ENCODE measurements at places on chromosomes 1 and 21.

GRCh38 chr1:171173069-171173468 is 12.0 kb upstream of the FMO2 start:
- DNase-seq, result no peak

DNA sequence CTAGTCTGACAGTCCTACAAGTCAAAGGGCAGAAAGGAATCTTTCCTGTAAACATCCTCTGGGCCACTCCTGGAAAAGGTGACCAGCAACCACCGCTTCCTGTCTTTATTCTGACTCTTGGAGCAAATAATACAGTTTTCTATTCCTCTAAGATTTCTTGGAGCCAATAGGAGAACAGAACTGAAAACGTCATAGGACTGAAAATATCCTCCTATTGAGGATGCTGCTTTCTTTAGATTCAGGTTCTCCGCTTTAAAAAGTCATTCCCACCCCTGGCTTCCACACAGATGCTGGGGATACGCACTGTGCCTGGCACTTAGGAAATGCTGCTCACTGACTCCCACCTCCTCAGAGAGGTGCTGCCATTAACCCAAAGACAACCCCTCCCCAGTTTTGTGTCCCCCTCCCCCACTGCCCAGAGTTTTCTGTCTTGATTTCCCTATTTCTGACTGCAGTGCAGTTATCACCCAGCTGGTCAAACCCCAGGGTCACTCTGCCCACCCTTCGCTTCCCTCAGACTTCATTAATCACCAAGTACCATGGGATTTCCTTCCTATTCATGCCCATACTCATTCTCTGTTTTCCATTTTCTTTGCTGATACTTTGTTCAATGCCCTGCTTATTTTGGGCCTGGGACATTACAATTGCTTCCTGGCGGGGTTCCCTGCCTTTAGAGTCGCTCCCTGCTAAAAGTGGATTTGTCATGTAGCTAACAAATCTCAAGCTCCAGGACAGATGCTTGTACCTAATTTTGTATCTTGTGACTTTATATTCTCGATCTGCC is 82.1 kb upstream of the ARHGAP29 start:
- no peak for DNase-seq

DNA sequence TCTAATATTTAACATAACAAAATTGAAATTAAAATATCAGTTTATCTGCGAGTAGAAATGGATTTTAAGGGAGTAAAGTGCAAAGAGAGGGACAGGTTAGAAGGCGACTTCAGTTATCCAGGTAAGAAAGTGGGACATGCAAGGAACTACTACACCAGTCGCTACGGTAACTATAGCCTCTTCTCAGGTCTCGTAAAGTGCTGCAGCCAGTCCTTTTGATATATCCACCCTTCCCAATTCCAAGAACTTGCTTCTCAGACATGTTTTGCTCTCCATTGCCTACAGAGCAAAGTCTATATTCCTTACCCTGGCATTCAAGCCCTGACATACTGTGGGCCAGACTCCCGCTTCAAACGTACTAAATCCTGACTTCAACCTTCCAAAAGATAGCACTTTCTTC is 2.5 kb downstream of the COA7 start:
- no peak for DNase-seq

DNA sequence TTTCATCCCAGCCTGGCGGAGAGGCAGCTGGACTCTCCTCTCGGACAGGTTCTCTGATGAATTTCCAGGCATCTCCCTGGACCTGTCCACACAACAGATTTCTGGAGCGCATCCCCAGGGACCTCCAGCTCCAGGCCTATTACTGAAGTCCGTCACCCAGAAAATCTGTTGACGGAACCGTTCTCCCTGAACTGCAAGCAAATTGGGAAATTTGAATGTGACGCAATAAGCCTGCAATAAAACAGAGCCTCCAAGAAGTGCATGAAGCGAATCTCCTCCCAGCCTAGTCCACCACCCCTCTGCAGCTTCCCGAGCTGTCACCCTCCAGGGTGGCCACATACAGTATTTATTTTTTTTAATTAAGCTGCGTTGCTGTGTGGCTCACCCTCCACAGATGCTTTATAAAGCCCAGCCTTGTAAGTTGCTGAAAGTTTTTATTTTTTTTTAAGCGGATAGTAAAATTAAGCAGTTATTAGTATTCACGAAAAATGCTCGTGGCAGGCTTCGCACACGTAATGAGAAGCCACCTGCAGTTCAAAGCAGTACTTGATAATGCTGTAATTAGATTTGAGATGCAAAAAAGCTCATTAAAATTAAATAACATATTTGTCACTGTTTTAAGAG is 173.3 kb downstream of the CAMTA1 start:
- no peak for DNase-seq

GRCh38 chr1:241557551-241558193 is 25.5 kb downstream of the KMO start:
- DNase-seq, result no peak

- DNase-seq, result peak; percentile 40
Measured at GRCh38 chr1:153791648-153792253, 16.5 kb downstream of the SLC27A3 start.

DNA sequence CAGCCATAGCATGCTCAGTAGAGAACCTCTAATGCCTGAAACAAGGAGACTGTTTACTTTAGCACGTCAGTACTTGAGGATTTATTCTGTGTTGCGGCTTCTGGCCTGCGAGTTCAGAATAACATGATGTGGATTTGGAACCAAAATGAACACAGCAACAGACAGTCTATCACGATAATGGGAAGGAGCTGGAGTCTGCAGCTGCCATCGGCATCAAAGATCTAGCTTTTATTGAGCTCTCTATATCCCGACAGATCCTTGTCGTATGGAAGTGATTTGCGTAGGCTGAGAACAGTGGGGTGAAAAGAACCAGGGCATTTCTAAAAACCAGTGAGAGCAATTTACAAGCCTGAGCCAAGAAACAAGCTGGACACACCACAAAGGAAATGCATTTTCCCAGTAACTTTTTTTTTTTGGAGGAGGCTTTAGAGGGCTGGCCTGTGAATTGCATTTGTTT is 294.2 kb downstream of the KIF26B start:
- no peak for DNase-seq

GRCh38 chr1:18957136-18957521 is 653 bp upstream of the IFFO2 start:
- DNase-seq, result peak; percentile 42

GRCh38 chr1:117759535-117759934 is 153.7 kb downstream of the TENT5C start:
- DNase-seq, result no peak

GRCh38 chr1:188425687-188426086 is 1596.9 kb downstream of the PLA2G4A start:
- DNase-seq, result no peak

DNA sequence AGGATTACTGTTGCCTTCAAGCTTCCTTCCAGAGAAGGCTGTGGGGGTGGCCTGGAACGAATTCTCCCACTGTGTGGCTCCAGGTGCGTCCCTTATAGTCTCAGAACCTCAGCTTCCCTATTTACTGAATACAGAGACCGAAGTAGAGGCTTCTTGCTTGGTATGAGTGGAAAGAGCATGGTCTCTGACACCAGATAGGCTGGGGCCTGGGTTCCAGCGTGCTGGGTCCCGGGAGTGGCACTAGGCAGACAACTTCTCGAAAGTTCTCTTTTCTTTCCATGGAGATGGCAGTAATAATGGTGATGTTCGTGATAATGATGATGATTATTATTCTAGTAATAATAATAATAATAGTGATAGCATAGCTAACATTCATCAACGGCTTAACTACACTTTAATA is 161.7 kb downstream of the PTPRU start:
- peak; percentile 1 for DNase-seq

- peak; percentile 87 for DNase-seq
Measured at GRCh38 chr1:53681977-53682685, 56.8 kb downstream of the GLIS1 start.

- no peak for DNase-seq
Measured at GRCh38 chr1:25068829-25069228, 138.8 kb upstream of the RUNX3 start.

- DNase-seq, result no peak
Measured at GRCh38 chr1:25100151-25100833, 132.0 kb downstream of the SYF2 start.

GRCh38 chr1:88595355-88596002 is 88.6 kb upstream of the PKN2 start:
- DNase-seq, result peak; percentile 27

DNA sequence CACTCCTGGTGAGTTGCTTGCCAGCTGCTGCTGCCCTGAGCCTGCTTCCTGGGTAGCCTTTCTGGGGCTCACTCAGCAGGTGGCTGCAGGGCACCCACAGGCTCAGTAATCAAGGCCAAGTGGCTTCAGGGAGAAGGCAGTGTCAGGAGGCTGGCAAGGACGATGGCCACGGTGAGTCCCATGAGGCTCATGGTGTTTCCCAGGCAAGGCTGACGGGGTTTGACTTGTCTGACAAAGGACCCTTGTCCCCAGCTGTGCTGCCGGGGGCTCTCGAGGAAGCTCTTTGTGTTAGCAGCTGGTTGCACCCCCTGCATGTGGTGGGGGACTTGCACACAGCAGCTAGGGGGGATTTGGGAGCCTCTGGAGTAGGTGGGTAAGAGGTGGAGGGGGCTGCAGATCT is 190.5 kb upstream of the C1orf174 start:
- no peak for DNase-seq

DNA sequence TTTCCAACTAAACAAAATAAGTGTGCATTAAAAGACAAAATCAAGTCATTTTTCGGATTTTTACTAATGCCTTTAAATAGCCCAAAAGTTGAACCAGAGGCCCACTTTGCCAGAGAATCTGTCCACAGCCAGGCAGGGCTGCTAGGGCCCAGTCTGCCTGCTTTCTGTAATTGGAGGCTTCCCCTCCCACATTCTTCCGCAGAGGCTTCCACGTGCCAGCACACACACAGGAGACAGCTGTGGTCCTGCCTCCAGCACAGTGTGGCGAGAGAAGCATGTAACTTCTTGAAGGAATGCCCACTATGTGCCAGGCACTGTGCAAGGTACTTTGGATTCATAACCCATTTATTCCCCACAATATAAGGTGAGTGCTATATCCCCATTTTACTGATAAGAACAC is 11.3 kb upstream of the PDZK1IP1 start:
- no peak for DNase-seq

DNA sequence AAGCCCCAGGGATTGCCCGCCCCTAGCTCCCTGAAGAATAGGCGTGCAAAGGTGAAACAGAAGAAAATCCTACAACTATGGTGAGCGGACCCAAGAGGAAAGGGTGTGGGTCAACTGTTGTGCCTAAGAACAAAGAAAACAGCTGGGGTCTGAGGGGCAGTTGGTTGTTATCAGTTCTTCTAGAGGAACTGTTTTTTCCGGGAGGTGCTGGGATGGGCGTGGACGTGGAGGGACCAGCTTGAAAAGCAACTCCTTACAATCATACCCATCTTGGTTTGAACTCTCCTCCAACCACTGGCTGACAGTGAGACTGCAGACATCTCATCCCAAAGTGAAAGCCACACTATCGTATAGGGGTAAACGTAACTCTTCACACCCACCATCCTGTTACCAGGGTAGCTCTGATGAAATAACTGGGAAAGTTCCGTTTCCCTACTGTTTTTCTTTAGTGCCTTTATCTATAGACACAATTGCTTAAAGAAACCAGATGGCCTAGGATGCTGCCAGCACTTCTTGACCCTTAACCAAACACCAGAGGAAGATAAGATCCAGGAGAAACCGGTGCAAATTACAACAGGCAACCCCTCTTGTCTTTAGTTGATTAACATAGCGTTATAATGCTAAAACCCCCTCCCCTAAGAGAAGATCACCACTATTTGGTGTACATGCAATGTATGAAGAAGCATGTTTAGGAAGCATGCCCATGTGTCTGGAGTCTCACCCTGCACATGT is 25.6 kb upstream of the FAM89A start:
- no peak for DNase-seq

DNA sequence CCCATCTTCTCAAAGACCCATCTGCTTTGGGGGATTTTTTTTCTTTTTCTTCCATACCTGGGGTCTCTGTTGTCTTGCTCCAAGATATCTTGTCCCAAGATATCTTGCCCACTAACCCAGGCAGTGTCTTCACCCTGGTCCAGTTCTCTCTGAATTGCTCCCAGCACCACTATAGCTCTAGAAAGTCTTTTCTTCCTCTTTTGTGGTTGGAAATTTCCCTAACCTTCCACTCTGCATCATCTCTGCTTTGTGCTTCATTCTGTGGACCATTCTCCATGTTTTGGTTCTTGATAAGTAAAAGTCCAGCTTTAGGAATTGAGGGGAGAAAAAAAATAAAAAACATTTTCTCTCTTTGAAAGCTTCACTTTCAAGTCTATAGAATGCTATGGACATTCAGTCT is 20.9 kb downstream of the STYXL2 start:
- no peak for DNase-seq

GRCh38 chr1:90370686-90371447 is 346.2 kb downstream of the BARHL2 start:
- no peak for DNase-seq

DNA sequence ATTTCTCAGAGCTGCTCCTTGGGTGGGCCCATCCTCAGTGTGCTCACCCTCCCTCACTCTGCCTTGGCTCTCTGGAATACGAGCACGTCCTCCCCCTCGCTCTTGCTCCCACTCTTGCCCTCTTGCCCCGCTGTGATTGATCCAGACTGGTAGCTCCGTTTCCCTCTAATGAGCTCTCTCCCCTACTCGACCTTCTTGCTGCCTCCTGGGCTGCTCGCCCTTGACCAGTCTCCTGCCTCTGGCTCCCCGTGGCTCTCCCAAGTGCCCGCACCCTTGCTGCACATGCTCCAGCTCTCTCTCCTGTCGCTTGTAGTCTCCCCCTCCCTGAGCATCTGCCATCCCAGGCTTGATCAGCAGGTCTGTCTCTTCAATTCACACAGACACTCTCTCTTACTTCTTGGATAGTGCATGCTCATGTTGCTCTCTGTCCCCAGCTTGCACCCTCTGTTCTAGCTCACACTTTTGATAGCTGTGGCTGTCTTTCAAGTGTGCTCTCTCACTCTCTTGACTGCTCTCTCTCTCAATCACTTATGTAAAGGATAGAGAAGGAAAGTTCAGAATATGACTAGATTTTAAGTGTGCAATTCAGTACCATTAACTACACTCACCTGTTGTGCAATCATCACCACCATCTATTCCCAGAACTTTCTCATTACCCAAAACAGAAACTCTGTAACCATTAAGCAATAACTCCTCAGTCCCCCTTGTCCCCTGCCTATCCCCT is 51.1 kb downstream of the PHC2 start:
- no peak for DNase-seq

DNA sequence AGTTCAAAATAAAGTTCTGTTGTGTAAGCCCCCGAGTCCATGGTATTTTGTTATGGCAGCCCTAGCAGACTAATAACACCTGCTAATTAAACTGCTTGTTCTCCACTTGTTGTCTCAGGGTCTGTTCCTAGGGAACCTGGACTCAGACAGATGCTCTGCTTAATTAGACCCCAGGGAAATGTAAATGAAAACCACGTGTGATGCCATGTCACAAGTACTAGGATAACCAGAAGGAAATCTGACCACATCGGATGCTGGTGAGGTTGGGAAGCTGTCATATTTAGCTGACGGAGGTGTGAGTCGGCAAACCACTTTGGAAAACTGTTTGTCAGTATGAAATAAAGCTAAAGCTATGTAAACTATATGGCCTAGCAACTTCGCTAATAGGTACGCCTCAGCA is 19.6 kb downstream of the EDN2 start:
- no peak for DNase-seq

GRCh38 chr1:172699111-172699510 is 40.2 kb downstream of the FASLG start:
- no peak for DNase-seq

GRCh38 chr1:108199201-108199691 is 897 bp downstream of the SLC25A24 start:
- peak; percentile 35 for DNase-seq

All from hepatocyte (in vitro differentiated cells).